Activated CD8-positive, alpha-beta memory T cell treated with anti-CD3 and anti-CD28 coated beads for 4 hours (primary cell): ENCODE measurements at places on chromosomes 6 and 20.

- DNase-seq, result no peak
Measured at GRCh38 chr6:102187186-102187585, 793.7 kb downstream of the GRIK2 start.

- no peak for DNase-seq
Measured at GRCh38 chr6:135592276-135592675, 94.7 kb upstream of the AHI1 start.

GRCh38 chr6:14547284-14547998 is 429.9 kb downstream of the CD83 start:
- DNase-seq, result no peak

DNA sequence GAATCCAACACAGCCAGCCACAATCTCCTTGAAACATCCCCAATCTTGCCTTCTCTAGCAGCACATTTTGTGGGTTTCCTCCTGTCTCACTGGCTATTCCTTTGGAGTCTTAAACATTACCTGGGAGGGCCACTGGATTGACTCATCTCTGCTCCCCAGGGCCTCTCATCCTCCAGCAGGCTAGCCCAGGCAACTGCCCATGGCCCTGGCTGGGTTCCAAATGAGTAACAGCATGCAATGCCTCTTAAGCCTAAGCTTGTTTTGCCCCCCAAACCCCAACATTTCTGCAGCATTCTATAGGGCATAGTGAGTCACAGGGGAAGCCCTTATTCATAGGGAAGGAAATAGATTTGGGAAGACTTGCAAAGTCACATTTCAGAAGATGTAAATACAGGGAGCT is 204.9 kb downstream of the FOXA2 start:
- no peak for DNase-seq

- DNase-seq, result no peak
Measured at GRCh38 chr20:63527184-63527583, 6.6 kb downstream of the PPDPF start.

- DNase-seq, result no peak
Measured at GRCh38 chr20:35602851-35603495, 12.7 kb upstream of the SPAG4 start.

DNA sequence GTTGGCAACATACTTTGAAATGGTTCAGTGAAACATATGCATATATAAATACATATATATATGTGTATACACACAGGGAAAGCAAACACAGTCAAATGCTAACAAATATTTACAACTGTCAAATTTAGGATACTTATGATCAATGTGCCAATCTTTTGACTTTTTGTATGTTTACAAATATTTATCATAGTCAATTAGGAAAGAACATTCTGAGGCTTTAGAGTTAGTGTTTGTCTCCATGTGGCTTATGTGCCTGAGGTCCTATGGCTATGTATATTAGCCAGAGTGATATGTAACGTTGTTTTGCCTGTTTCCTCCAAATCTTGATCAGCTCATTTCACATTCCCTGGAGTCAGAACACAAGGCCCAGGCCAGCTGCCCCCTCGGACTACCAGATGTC is 126.5 kb upstream of the MAN1A1 start:
- DNase-seq, result no peak

DNA sequence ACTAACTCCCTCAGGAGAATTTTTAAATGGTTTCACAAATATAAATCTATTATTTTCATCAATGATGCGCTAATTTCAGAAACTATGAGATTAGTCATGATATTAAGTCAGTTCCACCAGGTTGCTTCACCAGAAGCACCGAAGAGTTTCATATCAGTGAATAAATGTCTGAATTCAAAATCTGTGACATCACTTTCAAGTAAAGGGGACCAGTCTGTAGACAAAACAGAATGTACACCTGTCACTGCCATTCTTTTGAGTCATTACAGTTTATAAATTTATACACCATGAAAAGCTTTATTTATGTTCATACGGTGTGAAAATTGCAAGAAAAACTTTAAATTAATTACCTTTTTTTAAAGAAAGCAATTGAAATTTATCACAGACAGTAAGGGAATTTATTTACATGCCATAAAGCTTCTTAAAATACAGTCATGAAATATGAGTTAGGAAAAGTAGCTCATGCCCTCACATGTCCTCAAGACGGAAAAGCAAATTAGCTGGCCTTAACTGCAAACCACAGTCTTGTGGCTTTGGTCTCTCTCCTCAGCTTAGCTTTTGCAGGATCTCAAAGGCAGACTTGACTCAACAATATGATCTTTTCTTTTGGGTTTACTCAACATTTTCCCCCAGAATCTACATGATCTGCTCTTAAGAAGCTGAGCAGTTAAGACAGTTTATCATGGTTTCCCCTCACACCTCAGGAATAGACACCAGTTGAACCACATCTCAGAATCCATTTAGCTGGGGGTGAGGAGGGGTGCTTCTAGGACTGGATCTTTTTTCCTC is 177.7 kb upstream of the MCHR2 start:
- DNase-seq, result no peak

DNA sequence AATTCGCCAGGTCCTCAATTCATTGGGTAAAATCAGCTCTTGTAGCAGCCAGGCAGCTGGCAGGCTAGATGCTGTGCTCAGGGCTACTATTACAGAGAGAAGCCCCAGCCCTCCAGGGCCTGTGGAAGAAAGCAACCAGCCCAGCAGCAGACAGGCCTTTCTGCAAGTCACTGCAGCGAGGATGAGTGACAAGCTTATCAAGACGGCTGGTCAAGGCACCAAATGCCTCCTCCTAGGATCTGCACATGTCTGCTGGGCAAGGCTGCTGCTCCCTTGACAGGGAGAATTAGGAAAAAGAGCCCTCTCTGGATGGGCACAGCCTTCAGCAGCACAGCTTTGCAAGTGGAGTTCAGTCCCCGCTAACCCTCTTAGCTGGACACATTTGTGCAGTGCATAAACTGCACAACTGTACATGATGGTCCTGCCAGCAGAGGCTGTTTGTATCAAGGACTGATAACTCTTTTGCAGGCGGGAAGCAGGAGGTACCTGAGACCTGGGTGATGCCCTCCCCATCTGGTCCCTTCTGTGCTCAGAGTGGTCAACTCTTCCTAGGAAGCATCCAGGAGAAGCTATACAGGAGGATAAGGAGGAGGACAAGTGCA is 89.9 kb downstream of the CDC5L start:
- no peak for DNase-seq

DNA sequence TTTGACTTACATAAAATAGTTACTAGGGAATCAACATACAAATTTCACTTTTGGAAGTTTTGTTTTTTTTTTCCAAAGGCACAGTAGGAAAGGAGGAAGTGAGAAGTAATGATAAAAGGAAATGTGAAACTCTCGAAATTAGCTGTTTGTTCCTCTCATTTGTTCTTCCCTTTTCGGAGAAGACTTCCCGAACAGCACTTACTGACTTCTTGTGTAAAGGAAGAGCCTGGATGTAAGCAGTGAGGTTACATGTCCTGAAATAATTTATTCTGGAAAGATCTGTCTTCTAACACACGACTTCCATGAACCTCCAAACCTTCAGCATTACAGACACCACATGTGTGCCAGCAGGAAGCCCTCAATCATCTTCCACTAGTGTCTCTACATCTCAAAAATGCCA is 59.1 kb downstream of the KIF16B start:
- no peak for DNase-seq

DNA sequence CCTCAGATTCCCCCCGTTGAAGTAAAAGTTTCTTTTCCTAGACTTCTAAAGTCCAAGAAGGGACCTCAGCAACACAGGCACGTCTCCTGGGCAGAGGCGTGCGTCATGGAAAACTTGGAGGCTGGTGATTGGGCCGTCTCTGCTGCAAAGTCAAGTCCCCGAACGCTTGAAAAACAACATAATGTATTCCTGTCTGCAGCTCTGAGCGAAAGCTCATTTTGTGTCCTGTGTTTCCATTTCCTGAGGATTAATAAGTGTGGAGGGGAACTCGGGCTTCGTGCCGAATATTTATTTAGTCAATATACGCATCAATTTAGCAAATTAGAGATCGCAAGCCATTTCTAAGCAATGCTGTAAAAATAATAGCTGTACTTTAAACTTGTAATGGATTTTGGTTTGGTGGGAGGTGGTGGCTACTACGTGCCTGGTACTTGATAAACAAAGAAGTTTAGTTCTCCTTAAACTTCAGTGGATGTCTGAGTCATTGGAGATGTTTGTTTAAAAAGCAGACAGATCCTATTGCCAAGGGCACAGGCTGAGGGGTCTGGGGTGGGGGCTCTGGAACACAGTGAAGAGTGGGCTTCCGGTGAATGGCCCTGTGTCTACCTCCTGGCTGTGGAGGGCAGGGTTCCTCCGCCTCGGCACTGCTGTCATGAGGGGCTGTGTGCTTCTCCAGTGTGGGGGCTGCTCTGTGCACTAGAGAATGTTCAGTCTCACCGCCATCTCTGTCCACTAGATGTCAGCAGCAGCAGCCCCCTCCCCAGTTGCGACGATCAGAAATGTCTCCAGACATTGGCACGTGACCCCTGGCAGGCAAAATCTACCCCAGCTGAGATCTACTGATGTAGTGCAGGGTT is 21.8 kb downstream of the PCK1 start:
- no peak for DNase-seq

DNA sequence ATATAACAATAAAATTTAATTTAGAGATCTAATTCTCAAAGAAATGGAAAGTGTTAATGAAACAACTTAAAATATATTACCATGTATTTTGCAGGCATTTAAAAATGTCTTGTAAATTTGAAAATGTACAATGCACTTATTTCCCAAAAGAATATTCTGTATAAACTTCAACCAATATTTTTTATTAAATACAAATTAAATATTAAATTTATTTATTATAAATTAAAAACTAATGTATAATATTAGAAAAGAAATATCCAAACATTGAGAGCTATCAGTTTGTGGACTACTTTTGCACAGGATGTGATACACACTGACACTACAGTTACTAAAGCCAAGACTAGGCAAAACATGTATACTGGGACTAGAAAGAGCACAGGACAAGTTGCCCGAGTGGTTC is 707.0 kb upstream of the NRSN1 start:
- no peak for DNase-seq

- no peak for DNase-seq
Measured at GRCh38 chr6:34151321-34152041, 5.6 kb upstream of the GRM4 start.

DNA sequence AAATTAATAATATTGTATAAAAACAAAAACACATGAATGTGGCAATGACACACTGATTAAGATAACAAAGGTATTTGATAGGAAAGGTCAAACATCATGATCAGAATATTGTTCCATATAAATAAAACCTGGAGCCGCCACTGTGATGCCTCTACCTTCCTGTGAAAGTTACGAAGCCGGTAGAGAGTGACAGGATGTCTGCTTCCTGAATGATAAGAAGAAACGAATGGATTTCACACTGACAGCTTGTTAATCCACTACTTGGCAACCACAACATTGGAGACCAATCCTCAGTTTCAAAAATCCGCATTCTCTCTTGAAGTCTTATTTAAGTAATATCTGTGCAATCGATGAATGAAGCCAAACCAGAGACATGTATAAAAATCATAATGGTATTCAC is 315.1 kb downstream of the HDGFL1 start:
- no peak for DNase-seq

- DNase-seq, result no peak
Measured at GRCh38 chr6:89853068-89853467, 23.4 kb downstream of the CASP8AP2 start.

DNA sequence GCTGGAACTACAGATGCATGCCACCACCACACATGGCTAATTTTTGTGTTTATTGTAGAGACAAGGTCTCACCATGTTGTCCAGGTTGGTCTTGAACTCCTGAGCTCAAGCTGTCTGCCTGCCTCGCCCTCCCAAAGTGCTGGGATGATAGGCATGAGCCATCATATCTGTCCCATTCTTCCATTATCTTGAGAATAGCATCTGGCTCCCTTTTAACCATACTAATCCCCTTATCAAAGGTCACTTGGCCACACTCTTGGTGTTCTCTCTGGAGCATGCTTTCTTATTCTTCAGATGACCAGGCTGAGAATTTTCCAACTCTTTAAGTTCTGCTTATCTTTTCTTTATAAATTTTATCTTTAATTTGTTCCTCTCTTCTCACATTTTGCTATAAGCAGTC is 15.9 kb upstream of the TRERF1 start:
- no peak for DNase-seq

DNA sequence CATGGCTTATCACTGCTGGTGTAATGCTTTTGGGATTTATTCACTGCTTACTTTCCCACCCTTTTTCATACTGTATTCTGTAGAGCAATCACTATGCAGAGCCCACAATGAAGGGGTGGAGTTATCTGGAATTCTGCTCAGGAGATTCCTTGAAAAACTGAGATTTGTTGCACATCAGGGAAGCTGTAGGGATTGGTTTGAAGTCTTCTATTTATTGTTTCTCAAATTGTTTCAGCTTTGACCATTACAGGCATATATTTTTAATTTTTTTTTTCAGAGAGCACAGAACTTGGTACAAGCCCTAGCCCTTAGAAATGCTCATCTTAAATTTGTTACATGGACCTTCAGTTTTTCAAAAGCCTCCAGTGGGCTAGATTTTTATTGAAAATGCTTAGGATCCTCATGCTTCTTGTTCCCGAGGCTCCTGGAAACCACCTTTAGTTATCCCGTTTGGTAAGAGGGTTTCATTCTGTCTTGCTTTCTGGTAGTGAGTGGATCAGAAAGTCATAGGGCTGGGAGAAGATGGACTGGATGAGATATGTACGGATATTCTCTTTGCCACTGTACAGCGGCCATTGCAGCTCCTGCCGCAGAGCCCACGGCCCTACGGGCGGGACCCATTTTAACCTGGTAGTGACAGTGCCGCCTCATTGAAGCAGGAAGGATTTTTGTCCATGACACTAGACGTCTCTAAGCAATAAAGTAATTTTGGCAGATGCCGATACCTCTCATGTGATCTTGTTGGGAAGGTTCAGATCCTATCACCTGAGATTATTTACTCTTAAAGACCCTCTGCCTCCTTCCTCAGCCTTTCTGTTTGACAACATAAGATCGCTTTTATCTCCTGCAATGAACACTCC is 45.3 kb upstream of the ZNF184 start:
- no peak for DNase-seq

DNA sequence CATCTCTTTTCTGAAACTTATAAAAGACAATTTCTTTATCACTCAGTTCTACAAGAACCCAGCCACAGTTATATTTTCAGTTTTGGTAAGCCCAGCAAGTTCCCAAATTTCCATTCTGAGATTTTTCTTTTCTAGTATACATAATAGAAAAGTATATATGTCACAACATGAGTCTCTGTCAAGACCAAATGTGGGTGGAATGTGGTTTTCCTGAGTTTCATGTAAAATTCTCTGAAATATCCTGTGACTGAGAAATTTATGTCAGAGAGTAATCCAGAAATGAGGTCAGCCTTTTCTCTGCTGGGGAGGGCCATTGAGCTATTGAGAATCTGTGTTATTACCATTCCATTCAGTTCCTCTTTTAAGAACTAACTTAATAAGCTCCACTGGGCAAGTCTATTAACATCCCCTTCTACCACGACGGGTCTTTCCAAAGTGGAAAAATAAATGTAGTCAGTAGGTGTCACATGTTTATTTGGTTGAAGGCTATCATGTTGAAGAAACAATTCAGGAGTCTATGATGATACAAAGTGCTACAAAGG is 100.7 kb upstream of the HMGN3 start:
- DNase-seq, result no peak

- DNase-seq, result no peak
Measured at GRCh38 chr6:90197854-90198496, 98.7 kb downstream of the BACH2 start.

GRCh38 chr6:48986845-48987244 is 476.2 kb downstream of the MMUT start:
- no peak for DNase-seq

- no peak for DNase-seq
Measured at GRCh38 chr6:170008294-170008785, 256.9 kb downstream of the ERMARD start.
